Nephron progenitor cell (in vitro differentiated cells): ENCODE measurements at places on chromosomes 6 and 20.

DNA sequence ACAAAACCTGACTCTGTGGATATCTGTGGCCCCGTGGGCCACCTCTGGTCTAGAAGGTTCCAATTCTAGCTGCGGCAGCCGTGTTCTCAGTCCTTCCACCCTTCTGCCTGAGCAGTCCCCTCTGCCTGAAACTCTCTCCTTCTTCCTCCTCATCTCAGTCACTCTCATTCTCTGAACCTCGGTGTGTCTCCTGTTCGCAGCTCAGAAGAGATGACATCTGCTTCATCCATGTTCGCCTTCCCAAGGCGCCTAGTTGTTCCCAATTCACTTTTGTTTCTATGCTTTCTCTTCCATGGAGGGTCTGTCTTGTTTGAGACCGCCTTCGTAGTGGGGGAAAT is 95.5 kb downstream of the CEBPB start:
- DNase-seq, result no peak

DNA sequence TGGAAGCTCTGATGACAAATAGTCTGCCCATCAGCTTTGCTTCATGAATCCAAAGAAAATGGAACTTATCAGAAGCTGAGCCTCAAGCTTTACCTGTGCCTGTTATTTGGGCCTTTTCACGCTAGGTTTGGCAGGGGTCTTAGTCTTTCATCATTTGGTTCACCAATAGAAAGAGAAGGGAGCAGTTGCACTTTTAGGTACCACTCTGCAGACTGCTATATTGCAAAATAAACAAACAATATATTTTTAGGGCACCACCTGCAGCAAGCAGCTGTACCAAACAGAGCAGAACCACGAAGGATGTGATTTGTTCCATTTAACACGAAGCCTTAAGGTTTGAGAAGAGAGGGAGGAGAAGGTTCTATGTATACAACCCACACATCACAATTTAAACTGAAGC is 291.4 kb upstream of the RNF217 start:
- no peak for DNase-seq

DNA sequence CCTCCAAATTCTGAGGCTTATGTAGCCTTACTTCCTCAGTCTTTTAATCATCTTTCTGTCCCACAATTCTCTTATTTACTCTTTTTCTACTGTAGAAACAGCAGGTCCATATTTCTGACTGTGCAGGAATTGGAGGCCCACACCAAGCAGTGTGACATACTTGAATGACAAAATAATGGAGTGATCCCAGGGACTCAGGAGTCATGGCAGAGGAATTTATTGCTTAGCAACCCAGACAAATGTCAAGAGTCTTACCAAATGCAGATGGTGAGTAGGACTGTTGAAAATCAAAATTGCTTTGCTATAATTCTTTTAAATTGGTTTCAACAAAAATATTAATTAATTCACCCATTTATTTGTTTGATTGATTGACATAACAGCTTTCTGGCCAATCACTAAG is 59.9 kb downstream of the HTR1B start:
- no peak for DNase-seq

DNA sequence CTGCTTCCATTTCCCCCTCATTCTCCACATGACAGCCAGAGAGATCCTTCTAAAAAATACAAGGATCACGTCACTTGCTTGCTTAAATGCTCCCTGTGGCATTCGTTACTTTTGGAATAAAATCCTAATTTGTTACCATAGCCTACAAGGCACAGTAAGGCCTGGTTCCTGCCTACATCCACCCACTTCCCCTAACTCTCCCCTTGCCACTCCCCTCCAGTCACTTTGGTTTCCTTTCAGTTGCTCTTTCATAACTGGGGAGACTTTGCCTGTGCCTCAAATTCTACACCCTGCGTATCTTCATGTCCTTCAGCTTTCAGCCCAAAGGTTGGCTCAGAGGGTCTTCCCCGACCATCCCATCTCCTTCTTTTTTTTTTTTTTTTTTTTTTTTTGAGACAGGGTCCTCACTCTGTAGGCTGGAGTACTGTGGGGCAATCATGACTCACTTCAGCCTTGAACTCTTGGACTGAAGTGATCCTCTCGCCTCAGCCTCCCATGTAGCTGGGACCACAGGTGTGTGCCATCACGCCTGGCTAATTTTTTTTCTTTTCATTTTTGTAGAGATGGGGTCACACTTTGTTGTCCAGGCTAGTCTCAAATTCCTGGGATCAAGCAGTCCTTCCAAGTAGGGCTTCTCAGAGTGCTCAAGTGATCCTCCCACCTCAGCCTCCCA is 12.5 kb downstream of the ID1 start:
- DNase-seq, result no peak

GRCh38 chr6:136525586-136526195 is 24.5 kb downstream of the MAP7 start:
- DNase-seq, result no peak

GRCh38 chr6:78199044-78199443 is 546.2 kb downstream of the MEI4 start:
- no peak for DNase-seq

DNA sequence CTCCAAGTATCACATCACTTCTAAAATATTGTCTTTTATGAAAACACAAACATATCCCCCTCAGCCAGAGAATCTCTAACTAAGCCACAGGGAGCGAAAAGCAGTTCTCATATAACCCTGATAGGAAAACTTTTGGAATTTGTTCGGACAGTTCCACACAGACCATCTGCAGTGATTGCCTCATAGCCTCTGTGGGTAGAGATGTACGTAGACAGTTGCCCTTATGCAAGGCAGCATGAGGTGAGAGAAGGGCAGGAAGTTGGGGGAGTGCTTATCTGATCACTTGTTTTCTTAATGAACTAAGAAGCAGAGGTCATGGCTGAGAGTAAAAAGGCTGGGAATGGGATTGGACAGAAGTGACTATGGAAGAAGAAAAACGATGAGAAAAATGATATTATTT is 39.6 kb downstream of the SLC23A2 start:
- no peak for DNase-seq

GRCh38 chr6:154301839-154302752 is 54.5 kb downstream of the IPCEF1 start:
- DNase-seq, result no peak

- no peak for DNase-seq
These were observed 114.1 kb downstream of the NRN1 start for GRCh38 chr6:5892669-5893068.

GRCh38 chr6:53625315-53625714 is 40.2 kb downstream of the KLHL31 start:
- no peak for DNase-seq

DNA sequence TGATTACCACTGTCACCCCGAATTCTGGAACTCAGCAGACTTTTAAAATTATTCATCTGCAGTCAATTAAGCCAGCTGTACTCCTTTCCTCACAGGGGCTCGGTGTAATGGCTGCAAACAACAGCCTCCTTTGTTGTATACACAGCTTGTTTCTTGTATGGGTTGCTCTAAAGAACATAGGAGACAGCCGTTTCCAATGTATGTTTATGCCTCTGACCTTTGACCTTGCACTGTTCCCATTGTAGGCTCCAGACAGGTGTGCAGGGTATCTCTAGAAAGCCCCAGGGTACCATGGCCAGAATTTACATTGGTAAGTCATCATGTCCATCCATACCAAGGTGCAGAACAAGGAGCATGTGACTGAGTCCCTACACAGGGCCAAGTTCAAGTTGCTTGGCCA is 11.5 kb upstream of the TENT5A start:
- no peak for DNase-seq

- DNase-seq, result no peak
These were observed 65.8 kb upstream of the JAG1 start for GRCh38 chr20:10739566-10739965.

- no peak for DNase-seq
These were observed 22.2 kb downstream of the RCAN2 start for GRCh38 chr6:46469021-46469420.

GRCh38 chr20:60170116-60170515 is 211.9 kb downstream of the CDH26 start:
- no peak for DNase-seq

- DNase-seq, result no peak
These were observed 30.0 kb downstream of the TFEB start for GRCh38 chr6:41705311-41705995.

DNA sequence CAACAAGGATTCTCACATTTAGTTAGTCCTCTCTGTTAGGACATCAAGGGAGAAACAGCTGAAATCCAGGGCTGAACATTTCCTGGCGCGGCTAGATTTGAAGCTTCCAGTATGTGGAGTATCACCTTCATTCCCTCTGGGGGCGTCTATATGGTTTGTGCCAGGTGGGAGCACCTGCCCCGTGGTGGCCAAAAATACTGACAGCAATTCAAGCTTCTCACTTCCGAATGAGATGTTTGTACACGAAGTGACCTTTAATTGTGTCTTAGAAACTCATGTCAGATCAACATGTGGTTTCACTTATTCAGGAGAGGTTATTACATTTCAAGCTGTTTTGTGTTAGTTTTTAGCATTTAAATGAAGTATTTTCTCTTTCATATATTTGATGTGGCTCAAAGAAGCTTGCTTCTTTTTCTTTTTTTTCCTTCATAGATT is 67.3 kb upstream of the ZNF217 start:
- DNase-seq, result no peak

DNA sequence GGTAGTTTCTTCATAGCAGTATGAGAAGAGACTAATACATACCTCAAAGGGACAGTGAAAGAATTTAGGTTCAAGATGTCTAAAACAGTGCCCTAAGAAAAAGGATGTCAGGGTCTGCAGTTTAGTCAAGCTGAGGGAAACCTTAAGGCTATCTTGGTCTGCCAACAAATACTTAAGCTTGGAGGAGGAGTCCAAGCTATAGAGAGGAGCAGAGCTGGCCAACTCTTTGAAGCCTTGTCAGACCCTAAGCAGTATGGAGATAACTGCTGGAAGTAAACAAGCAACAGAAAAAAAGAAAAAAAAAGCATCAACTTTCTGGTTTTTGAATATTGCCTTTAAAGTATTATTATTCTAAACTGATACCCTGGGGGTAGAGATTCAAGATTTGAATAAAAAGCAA is 1518.1 kb downstream of the GRIK2 start:
- DNase-seq, result no peak

DNA sequence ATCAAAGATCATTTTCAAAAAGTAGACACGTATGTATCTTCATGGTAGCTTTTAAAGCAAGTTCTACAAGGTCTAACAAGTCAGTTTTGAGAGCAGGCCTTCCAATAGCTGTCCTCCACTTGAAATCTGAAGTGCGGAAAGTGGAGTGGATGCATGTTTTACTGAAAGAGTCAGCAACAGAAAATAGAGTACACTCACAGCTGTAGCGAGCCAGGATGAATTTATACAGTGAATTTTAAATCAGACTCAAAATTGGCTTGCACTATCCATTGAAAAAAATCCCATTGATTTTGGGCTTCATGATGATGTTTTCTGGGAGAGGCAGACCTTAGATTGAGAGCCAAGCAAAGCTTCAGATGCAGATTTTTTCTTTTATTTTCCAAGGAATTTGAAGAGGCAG is 80.6 kb downstream of the GJA10 start:
- DNase-seq, result no peak

DNA sequence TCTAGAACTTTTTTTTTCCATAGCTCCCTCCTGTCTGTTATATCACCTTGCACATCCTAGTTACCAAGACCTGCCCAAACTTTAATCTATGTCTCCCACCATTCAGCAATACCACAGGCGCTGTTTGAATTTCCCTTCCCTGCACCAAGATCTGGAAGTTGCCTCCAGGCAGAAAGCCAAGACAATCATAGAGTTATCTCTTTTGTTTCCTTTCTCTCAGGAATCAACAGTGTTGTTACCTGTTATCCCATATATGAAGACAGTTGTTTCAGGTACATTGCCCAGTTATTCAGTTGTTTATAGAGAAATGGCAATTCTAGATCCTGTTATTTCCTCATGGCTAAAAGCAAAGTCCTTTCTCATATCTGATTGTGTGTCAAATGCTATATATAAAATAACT is 63.2 kb downstream of the PDSS2 start:
- DNase-seq, result no peak

GRCh38 chr20:48287021-48287494 is 501.8 kb upstream of the SULF2 start:
- no peak for DNase-seq

GRCh38 chr6:41636833-41637193 is 1.5 kb upstream of the MDFI start:
- peak; percentile 38 for DNase-seq

DNA sequence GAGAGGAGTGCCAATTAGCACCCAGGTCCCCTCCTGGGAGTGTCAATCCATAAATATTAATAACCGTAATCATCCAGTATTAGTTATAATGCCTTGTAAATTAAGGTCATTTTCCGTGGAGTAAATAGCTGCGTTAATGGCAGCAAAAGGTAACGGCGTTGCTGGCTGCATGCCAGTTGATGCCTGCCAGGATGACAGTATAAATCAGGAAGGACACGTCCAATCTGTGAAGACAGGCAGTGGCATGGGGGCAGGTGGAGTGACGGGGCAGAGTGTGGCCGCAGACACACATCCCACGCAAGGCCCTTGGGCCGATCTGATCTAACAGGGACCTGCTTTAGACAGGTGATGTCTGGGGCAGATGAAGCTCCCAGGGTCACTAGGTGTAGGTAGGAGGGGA is 49.1 kb downstream of the KCNB1 start:
- no peak for DNase-seq

DNA sequence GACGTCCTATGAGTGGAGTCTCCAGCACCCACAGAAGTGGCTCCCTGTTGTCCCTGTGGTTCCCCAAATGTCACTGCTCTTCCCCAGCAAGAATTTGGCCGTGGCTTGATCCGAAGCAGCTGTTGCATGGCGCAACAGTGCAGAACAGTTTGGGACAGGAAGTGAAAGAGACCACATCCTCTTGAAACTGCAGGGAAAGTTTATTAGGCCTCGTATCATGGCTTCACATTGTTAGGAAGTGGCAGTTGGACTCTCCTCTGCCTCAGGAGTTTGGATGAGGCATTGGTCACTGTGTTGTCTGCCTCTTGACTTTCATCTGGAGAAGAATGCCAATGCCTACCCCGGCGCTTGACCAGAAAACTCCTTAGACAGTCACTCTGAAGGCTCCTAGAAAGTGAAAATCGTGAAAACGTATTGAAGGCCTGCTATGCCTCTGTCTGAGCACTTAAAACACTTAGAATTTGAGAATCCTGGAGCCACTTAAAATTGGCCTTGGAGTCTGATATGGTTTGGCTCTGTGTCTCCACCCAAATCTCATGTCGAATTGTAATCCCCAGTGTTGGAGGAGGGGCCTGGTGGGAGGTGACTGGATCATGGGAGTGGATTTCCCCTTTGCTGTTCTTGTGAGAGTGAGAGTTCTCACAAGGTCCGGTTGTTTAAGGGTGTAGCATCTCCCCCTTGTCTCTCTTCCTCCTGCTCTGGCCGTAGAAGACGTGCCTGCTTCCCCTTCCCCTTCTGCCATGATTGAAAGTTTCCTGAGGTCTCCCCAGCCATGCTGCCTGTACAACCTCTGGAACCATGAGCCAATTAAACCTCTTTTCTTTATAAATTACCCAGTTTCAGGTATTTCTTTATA is 334.9 kb upstream of the JARID2 start:
- no peak for DNase-seq

GRCh38 chr6:53746442-53747103 is 48.2 kb upstream of the LRRC1 start:
- DNase-seq, result no peak

DNA sequence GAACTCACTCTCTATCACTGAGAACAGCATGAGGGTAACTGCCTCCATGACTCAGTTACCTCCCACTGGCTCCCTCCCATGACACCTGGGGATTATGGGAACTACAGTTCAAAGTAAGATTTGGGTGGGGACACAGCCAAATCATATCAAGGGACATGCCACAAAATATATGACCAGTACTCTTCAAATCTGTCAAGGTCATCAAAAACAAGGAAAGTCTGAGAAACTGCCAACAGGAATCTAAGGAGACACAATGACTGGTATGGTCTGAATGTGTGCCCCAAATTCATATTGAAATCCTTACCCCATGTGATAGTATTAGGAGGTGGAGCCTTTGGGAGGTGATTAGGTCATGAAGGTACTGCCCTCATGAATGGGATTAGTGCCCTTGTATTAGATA is 258.8 kb downstream of the TPBG start:
- no peak for DNase-seq
